H9 (cell line): ENCODE measurements at places on chromosomes 6 and 20.

- DNase-seq = no peak
These were observed 94.1 kb downstream of the CDH22 start for GRCh38 chr20:46213946-46214823.

GRCh38 chr6:44820321-44820720, 432.8 kb downstream of the CDC5L start:
- DNase-seq = no peak

- DNase-seq = no peak
These were observed 209.8 kb downstream of the TPBG start for GRCh38 chr6:82573254-82573972.

DNA sequence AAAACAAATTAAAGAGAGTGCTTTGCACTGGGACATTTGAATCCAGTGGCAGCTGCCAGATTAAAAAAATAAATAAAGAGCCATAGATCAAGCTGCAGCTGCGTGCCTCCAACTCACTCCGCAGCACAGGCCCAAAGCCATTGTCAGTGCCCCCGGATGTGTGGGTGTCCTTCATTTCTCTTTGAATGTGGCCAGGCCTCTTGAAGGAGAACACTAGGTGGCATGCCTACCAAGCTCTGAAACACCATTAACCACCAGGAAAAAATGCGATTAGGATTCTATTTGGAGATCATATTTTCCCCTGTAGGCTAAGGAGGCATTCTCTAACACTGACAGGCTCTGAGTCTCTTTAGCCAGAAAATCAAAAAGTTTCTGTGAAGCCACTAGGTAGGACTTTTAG, 549.8 kb downstream of the PRKN start:
- DNase-seq = peak; percentile 45

DNA sequence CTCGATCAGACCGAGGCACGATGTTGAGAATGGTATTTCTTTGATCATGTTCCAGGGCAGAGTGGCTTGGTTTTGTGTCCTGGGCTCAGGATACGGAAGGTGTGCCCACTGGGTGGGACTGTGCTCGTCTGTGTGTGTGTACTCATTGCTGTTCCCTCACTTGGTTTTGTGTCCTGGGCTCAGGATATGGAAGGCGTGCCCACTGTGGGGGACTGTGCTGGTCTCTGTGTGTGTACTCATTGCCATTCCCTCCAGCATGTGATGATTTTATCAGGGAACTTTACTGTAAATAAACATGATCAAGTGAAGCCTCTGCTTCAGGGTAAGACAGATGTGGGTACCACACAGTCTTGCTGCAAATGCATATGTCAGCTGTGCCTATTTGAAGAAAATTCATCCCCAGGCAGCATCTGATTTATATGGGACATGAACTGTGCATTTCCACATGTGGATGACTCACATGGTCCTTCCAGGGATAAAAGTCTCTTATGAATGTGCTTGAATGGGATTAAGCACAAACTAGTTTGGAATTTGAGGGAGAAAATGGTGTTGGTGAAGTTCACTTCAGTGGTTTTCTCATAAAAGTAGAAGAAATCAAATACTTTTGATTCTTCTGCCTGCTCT, 274.3 kb downstream of the QKI start:
- no peak for DNase-seq

GRCh38 chr6:159460476-159460875, 232.6 kb downstream of the SOD2 start:
- no peak for DNase-seq

- DNase-seq = peak; percentile 78
These were observed 3.6 kb upstream of the MICA start for GRCh38 chr6:31399589-31400466.

DNA sequence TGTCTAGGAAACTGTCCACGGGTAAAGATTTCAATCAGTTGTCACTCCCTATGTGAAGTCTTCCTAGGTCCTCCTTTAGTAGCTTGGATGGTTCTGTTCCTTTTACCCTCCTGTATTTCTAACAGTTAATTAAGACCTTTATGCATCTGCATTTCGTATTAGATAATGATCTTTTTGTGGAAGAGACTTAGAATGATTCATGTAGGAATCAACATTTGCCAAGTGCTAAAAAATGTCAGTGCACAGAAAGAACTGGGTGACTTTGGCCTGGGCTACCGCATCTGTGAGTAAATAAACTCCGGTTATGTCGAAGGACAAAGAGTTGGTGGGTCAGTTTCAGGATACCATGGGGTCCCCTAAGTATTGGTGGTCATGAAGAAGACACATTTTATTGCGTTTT, 918.0 kb downstream of the TFAP2A start:
- DNase-seq = no peak
